ENCODE measurements at places on chromosomes 3 and 15.

GRCh38 chr3:88467191-88467590 lies 317.4 kb downstream of the C3orf38 start:
- DNase-seq: no peak

GRCh38 chr3:149162007-149162406 lies 32.6 kb downstream of the HPS3 start:
- DNase-seq: no peak

- DNase-seq: no peak
Measured at GRCh38 chr3:30293621-30294240, 312.7 kb upstream of the TGFBR2 start.

DNA sequence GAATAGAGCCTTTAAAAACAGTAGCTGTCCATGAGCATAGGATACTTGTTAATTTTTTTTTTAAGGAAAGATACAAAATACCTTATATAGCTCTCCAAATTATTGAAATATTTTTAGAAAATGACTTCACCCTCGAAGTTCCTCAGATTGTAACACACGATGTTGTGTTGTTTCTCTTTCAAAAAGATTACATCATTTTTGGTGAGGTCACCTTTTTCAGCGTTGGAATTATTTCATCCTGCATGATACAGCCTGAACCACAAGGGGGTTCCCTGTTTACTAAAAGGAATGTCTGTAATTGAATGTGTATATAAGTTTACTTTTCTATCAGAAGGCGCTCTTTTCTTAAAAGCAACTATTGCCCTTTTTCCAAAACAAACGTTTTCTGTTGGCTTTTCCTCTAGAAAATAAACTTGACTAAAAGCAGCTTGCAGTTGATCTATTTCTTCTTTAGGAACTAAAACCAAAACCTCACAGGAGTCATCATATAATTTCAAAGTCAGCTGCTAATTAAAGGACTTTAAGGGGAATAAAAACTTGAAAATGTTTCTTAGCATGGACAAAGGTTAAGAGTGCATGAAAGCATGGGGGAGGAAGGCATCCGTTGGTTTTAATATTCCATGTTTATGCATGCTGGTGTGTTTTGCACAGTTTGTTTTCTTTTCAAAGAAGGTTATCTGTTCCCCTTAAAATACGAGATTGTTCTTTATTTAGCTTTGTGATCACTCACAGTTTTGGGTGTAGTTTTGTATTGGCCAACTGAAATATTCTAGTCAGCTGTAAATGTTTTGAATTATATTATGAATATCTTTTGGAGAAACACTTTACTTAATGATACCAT lies 29.4 kb downstream of the LYSMD4 start:
- no peak for DNase-seq

- no peak for DNase-seq
Measured at GRCh38 chr3:14646589-14647413, 4.8 kb upstream of the CCDC174 start.

DNA sequence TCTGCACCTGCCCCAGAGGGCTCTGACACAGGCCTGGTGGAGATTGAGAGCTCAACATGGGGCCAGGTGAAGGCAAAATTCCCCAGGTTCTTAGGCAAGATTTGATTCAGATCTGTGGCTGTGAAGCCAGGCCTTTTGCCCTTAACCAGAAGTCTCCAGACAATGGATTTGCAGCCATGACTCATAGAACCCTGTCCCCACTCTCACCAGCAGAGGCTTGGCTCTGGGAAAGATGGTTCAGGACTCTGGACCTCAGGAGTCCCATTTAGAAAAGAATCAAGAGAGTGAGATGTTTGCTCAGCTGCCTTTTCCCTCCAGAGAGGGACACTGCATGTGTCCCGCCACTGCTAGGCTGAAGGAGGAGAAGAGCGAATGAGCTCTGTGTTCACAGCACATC lies 361.4 kb upstream of the ICE2 start:
- DNase-seq: no peak

GRCh38 chr3:117955196-117955595 lies 1079.5 kb downstream of the IGSF11 start:
- no peak for DNase-seq

- no peak for DNase-seq
Measured at GRCh38 chr3:14120111-14120920, 4.4 kb downstream of the CHCHD4 start.

DNA sequence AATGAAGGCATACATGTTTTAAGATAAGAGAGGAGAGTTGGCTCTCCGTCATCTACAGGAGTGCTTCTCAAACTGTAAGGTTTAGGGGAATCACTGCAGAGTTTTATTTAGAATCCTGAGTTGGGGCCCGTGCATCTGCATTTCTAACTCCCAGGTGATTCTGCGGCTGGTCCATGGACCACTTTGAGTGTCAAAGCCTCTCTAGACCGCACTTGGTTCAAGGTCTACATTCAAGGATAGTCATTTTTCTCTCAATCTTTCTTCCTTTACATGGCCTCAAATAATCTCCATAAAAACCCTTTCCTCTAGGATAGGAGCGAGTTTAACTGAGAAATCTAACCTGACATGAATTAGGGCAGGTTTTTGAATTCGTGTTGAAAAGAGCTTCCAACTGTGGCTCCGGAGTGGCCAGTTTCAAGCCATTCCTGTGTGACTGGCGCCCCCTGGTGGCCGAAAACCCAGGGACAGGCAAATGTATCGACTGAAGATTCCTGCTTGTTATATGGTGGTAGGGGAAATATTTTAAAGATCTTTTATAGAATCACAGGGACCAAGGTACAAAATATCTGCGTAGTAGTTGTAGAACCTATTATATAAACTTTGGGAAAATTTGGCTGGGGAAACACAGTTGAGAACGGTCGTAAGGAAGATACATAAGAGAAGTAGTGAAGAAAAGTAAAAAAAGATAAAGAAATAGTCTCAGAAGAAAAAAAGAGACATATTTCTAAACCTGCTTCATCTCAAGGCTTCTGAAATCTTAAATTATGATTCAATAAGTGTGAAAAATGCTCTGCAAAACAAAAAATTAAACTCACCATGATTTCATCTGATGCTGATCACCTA lies 11.9 kb downstream of the GABRR3 start:
- DNase-seq: peak; percentile 99

GRCh38 chr15:29204369-29204755 lies 65.3 kb downstream of the NSMCE3 start:
- DNase-seq: no peak

GRCh38 chr3:170226426-170226960 lies 4.3 kb downstream of the PRKCI start:
- DNase-seq: no peak

GRCh38 chr3:158312560-158313141 lies 202.8 kb downstream of the RSRC1 start:
- DNase-seq: no peak
